ENCODE measurements at places on chromosomes 13 and 19.

DNA sequence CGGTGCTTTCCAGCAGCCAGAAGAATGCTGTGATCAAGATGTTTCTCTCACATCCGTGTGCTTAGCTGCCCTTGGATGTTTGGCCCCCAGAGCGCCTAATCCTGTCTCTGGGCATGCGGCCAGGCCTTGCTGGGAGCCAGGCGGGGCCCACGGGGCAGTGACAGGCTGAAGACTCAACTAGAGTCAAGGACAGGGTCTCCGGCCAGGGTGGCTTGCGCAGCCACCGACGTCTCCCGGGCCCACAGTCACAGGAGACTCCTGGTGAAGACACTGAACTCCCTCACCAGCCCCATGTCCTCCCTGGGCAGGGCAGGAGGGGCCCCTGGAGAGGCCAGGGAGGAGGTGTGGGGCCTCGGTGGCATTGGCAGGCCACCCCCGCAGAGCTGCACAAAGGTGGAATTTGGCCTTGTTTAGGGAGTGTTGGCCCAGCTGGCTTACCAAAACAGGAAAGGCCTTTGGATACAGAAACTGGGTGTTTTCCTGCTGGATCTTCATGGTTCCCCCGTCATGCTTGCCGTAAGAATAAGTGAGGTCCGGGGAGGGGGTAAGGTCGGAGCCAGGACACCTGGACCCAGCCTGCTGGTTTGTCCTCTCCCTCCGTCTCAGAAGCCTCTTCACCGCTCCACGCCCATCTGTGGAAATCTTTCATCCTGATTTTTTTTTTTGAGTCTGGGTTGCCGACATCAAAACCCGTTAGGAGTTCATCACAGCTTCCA is 10.0 kb upstream of the NDUFS7 start:
- no peak for DNase-seq

DNA sequence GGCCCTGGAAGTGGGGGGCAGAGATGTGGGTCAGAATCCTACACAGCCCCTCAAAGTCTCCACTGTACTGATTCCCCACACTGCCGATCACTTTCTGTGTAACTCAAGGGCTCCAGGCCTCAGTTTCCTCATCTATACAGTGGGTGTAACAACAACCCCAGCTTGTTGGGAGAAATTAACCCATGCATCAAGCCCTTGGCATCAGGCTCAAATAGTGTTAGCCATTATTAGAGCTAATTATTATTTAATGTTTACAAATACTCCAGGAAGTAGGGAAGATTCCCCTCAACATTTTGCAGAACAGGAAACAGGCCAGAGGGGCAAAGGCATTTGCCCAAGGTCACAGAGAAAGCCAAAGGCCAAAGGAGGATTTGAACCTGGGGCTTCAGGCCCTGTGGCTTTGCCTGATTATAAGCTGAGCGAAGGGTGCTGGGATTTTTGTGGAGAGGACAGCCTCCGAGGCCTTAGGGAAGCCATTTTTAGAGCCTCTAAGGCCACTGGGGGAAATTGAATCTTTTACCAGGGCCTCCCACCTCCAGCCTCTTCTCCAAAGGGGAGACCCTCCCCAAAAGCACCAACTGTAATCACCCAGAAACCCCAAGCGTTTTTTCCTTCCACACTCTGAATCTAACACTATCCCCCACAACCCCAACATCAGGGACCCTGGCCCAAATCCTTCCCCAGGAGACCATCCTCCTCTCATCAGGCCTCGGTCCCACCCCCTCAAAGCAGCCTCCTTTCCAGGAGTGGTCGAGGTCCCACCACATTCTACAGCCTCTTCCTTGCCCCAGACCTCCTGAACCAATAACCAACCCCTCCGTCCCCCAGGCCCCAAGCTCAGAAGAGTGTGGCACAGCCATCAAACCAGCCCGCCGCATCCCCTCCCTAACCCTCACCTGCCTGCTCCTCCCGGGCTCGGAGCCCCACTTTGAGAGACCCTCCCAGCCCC is 1.1 kb downstream of the FKBP8 start:
- no peak for DNase-seq

- DNase-seq = no peak
These were observed 9.6 kb downstream of the INSL3 start for GRCh38 chr19:17811681-17812080.

GRCh38 chr19:14085309-14085995 is at the start of gene C19orf67:
C19orf67 (minus strand) TSS chr19:14085783; CDS start chr19:14085627, 156 bp downstream.
- DNase-seq = no peak

GRCh38 chr13:75910591-75910990 is 274.5 kb downstream of the LMO7 start:
- DNase-seq = no peak

DNA sequence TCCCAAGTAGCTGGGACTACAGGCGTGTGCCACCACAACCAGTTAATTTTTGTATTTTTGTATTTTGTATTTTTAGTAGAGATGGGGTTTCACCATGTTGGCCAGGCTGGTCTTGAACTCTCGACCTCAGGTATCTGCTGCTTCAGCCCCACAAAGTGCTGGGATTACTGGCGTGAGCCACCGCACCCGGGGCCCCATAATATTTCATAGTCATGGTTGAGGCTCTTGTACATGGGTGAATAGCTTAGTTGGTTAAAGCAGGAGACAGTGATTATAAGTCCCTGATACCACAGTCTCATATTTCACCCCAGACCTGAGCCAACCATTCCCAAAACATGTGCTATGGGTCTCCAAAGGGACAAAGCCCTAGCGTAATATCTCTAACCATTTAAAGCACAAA is 26.1 kb downstream of the MBNL2 start:
- no peak for DNase-seq

DNA sequence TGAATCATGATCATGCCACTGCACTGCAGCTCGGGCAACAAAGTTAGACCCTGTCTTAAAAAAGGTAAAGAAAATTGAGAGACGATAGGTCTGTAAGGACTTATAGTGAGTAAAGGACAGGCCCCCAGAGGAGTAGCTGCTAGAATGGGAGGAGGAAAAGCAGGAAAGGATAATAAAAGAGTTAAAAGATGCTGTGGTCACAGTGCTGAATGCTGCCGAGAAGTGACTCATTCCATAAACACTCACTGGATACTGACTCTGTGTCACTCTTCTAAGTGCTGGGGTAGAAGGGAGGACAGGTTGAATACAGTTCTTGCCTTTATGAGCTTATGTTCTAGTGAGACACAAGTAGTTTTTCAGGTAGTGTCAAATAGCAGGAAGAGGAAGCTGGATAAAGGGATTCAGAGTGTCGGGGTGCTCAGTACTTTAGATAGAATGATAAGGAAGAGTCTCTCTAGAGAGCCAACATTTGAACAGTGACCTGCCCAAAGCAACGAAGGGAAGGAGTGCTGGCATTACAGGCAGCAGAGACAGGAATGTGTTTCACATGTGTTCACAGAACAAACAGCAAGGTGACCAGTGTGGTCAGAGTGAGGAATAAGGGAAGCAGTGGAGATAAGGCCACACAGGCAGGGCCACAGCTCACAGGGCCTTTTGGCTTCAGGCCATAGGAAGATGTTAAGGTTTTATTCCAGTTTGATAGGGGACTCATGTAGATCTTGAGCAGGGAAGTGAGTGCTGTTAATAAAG is 1240.5 kb downstream of the UQCRFS1 start:
- DNase-seq = peak; percentile 60

DNA sequence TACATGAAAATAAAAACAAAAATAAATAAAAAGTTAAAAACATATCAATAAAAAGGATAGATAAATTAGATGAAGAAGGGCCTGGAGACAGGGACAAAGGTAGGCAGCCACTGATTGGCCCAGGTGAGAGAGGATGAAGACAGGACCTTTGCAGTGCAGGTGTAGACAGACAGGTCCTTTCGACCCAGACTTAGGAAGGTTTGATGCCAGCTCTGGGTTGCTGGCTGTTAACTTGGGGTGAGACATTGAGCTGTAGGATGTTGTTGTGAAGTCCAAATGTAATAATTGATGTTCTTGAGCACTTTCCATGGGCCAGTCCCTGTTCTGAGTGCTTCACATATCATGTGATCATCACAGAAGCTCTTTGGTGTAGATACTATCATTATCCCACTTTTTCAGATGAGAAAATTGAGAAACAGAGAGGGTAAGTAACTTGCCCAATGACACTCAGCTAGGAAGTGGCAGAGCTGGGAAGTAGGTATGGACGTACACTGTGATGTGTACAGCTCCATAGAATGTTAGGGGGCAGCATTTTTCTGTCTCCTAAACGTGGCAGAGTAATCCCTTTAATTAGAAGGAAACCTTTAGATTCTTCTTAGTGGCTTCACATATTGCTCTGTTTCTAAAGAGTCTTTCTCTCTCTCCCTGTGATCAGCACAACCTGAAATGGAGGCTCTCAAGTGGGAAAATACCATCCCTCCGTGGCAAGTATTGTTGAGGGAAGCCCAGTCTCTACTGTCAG is 76.0 kb upstream of the STK24 start:
- no peak for DNase-seq

DNA sequence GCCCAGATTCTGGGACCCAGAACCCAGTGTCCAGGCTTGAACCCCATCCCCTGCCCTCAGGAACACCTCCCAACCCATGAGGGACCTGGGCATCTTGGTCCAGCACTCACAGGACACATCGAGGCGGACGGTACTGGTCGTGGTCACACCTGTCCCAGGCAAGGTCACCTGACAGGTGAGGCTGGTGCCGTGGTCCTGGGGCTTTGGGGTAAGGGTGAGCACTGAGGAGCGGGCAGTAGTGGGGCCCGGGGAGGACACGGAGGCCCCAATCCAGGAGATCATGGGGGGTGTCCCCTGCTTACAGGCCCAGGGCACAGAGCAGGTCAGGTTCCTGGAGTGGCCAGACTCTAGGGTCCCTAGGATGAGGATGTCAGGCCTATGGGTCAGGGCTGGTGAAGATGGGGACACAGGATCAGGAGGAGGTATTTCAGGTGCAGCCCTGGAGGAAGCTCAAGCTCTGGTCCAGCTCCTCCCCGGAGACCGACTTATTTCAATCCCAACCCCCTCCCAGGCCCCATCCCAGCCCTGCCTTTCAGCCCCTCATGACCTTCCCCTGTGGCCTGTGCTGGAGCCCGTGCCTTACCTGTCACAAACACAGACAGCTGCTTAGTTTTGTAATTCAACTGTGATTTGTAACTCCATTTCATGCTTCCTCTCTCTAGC is 772 bp downstream of the SIGLEC8 start:
- no peak for DNase-seq

GRCh38 chr19:35294328-35294727 is 2.4 kb downstream of the MAG start:
- DNase-seq = no peak

- DNase-seq = no peak
These were observed 98.2 kb upstream of the SCEL start for GRCh38 chr13:77437267-77437666.

DNA sequence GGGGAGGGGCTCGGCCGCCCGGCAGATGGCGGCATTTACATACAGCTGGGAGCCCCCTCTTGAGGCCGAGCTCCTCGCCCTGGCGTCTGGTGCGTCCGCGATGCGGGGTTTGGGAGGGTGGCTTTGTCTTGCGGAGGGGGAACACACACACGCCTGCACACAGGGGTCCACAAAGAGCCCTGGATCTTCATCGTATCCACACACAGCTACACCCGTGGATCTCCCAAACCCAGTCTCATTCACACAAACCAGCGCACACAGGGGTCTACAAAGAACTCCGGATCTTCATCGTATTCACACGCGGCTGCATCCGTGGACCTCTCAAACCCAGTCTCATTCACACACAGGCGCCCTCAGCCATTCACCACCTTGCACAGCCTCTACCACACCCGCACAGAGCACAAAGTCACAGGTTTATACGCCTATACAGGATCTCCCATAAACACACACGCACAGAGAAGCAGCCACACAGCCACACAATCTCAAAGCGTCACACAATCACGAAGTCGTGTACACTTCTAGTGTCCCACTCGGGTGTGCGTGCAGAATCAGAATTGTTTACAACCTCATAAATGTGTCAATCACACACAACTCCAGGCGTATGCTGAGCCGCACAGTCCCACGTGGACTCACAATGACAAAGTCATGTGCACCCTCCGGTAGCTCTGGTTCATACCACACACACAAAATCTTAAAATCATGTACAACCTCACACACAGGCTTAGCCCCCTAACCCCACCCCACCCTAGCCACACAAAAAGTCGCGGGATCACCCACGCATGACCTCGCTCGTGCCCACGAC is 550 bp upstream of the DLL3 start:
- DNase-seq = no peak

DNA sequence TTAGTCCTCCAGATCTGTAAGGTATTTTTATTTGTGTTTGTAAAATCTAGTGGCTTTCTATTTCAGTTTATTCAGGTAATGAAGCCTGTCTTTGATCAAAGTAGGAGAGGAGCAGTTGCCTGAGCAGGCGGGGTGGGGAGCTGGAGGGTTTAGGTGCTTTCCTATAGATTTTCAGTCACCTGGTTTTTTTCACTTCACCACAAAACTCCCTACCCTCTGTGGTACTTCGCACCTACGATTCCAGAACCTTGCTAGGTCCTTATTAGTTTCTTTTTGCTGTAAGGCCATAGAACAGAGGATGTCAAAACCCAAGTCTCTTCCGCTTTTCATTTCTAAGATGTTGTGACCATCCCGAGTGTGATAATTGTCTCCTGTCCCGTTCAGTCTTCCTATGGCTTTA is 26.6 kb downstream of the SLAIN1 start:
- DNase-seq = no peak

DNA sequence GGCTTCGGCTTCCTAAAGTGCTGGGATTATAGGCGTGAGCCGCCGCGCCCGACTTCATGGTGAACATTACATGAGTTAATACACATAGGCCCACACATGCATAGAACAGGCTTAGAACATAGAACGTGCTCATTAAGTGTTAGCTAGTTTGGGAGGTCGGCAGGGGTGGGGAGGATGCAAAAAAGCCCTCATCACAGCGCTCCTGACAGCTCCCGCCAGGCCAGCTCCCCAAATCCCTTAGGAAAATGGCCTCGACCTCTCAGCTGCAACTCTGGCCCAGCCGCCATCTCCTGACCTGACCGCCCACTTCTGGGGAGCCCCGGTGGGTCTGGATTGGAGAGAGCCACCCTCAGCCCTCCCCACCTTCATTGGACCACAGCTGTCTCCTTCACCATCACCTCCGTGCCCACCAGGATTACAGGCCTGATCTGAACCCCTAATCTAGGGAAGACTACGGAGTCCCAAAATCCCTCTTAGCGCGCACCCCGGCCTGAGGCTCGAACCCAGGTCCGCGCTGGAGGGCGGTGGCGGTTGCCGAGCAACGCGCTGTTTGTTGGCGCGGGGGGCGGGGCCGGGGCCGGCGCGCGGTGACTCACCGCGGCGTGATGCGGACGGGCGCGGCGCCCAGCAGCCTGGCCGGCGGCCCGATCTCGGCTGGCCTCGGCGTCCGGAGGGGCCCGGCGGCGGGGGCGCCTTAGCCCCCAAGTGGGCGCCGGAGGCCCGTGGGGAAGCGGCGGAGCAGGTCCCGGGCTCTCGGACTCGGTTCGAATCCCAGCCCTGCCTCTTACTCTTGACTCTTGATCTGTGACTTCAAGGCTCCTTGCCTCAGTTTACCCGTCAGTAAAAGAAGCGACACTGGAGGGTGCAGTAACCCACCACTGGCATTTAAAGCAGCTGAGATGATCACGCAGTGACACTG is 26.7 kb upstream of the NANOS3 start:
- DNase-seq = peak; percentile 83

GRCh38 chr19:53868091-53868891 is 608 bp downstream of the MYADM start:
- peak; percentile 77 for DNase-seq
